ENCODE measurements at places on chromosomes 2 and 18. TPM values are rescaled to one million over a fixed set of nuclear protein-coding genes. Genes with fewer than 3 reads are reported as not detected.

- H3K27me3 ChIP-seq, result no peaks in the 10 kb centered on the region
- no peak for DNase-seq
- no peak overlapping the region for H3K4me3 ChIP-seq
- no peak overlapping the region for H3K27ac ChIP-seq
- H3K36me3 ChIP-seq, result no peaks in the 10 kb centered on the region
Observed at GRCh38 chr2:19675003-19675629, 226.7 kb downstream of the TTC32 start.

Gene PLB1
- 1.9 TPM for total RNA-seq

Gene ALPG
- 0.27 TPM for total RNA-seq

Gene IL1R1
- total RNA-seq, result 6.9 TPM

Gene MYL12A
- total RNA-seq, result 682 TPM

DNA sequence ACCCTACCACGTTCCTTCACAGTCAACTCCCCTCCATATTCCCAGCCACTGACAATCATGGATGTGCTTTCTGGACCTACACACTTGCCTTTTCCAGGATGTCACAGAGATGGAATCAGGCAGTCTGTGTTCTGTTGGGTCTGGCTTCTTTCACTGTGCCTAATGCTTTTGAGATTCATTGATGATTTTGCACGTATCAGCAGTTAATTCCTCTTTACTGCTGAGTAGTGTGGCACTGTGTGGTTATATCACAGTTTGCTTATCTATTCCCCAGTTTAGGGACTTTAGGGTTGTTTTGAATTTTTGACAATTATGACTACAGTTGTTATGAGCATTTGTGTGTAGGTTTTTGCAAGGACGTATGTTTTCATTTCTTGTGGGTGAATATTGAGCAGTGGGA lies 191.7 kb downstream of the ACKR3 start:
- DNase-seq, result no peak
- H3K4me3 ChIP-seq, result no peak overlapping the region
- H3K4me1 ChIP-seq, result no peaks in the 10 kb centered on the region
- H3K27ac ChIP-seq, result no peak overlapping the region
- H3K27me3 ChIP-seq, result no peaks in the 10 kb centered on the region

DNA sequence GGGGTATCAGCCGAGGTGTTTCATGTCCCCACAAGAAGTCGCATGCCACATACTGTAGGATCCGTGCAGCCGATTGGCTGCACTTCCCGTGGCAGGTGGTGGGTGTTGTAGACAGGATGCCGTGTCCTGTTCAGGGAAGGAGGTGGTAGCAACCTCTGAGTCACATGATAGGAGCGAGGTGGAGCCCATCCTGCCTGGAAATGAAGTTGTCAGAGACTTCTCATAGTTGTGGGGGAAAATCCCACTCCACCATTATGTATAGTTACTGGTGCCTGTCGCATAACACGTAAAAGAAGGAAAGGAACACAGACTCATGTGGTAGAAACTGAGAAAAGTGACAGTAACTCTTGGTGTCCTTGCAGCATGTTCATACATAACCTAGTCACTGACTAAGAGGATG lies 91.4 kb upstream of the IL1R2 start:
- H3K4me1 ChIP-seq, result no peaks in the 10 kb centered on the region
- no peak for DNase-seq
- no peaks in the 10 kb centered on the region for H3K27me3 ChIP-seq
- H3K36me3 ChIP-seq, result peaks cover 5% of the 10 kb centered on the region
- H3K4me3 ChIP-seq, result no peak overlapping the region
- no peak overlapping the region for H3K27ac ChIP-seq

DNA sequence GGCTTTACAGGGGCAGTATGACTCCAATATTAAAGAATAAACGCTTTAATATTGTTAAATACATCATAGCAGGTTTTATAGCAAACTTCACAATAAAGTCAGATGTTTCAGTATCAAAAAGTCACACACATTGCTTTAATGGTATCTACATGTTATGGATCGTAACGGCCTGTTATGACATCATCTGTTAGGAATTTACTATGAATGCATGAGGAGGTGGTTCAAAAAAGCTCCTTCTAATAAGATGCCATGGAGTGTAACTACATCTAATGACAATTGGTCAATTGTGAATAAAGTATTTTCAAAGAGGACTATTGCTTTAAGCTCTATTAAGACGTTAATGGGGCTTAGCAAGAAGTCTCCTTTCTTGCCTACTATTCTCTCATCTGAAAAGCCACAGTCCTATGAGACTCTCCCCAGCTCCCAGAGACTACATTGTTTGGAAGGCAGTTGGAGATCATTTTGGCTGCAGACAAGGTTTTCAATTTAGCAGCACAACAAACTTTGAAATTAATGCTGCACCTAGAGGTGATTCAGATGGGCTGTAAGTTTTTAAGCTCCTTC lies 300.7 kb upstream of the MEIS1 start:
- no peaks in the 10 kb centered on the region for H3K27me3 ChIP-seq
- DNase-seq, result no peak
- H3K27ac ChIP-seq, result no peak overlapping the region

DNA sequence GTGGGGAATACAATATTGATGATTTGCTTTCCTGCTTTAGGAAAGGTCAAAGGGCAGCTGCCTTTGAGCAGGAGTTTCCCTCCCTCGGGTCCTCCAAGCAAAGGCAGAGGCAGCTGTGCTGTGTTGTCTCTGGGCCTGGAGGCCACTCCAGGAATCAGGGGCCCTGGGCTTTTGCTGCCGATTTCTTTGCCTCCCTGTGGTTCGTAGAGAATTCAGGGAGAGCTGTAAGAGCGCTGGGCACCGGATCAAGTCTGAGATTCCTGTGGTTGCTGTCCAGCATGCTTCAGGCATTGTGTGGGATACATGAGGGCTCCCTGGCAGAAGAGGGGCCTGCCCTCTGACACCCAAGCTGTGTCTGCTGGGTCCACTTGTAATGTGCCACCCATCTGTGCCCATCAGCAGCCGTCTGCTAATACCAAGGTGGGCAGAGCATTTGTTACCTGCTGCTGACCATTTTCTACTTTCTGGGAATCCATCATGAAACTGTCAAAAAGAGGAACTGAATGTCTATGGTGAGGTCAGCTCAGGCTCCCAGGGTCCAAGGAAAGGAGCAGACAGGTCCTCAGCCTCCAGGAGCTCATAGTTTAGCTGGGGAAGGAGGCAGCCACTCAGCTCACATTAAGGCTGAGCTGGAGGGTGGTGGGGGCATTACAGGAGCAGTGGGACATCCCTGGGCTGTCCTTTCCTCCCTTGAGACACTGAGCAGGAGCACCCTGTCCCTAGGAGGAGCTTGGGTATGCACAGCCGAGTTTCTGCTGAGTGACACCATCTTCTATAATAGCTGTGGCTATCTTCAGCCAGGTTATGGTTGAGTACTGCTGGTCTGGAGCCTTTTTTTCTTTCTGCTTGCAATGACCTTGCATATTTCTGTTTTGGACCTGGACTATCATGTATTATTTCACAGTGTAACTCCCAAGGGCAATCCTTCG lies 68.5 kb downstream of the CTIF start:
- H3K27me3 ChIP-seq, result no peaks in the 10 kb centered on the region
- peak; percentile 91 for DNase-seq
- peaks cover 27% of the 10 kb centered on the region for H3K4me1 ChIP-seq
- no peak overlapping the region for H3K4me3 ChIP-seq

DNA sequence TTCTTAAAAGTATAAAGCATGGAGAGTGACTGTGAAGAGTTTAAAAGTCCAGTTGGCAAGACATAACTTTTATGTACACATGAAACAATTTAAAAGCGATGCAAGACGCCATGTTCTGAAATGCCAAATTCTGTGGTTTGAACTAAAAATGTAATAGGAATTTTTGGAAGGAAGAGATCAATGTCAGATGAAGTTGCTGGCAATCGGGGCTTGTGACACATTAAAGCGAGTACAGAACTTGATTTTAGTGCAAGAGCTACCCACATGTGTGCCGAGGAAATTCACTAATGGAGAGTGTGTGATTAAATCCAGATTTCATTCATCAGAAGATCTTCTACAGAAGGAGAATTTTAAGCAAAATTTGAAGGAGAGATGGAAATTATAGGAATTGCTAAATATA lies 220.2 kb upstream of the CCDC68 start:
- no peaks in the 10 kb centered on the region for H3K36me3 ChIP-seq
- no peak overlapping the region for H3K4me3 ChIP-seq
- no peak overlapping the region for H3K27ac ChIP-seq
- H3K4me1 ChIP-seq, result no peaks in the 10 kb centered on the region

- no peak overlapping the region for H3K4me3 ChIP-seq
- no peaks in the 10 kb centered on the region for H3K36me3 ChIP-seq
- no peak overlapping the region for H3K27ac ChIP-seq
- H3K27me3 ChIP-seq, result no peaks in the 10 kb centered on the region
- no peaks in the 10 kb centered on the region for H3K4me1 ChIP-seq
- no peak for DNase-seq
Observed at GRCh38 chr2:16240402-16240801, 300.1 kb downstream of the MYCN start.

DNA sequence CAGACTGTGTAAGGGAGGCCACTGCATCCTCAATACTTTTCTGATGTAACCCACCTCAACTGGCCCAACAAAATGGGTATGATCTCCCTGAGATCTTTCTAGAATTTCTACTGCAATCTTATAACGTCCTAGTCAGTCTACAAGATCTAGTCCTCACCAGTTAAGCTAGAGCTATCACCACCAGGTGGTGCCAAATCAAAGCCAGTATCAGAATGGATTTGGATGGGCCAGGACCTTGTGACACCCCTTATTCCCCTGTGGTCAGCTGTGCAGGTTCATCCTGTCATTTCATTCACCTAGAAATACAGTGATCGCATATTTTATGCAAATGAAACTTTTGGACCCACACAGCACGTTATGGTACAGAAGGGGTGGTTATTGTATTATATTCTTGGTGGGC lies 90.3 kb downstream of the OLA1 start:
- H3K4me1 ChIP-seq, result peaks cover 3% of the 10 kb centered on the region
- H3K27ac ChIP-seq, result no peak overlapping the region
- no peak for DNase-seq
- no peak overlapping the region for H3K4me3 ChIP-seq
- H3K36me3 ChIP-seq, result no peaks in the 10 kb centered on the region

Gene EVX2
- total RNA-seq, result not detected

- no peaks in the 10 kb centered on the region for H3K36me3 ChIP-seq
- H3K4me3 ChIP-seq, result no peak overlapping the region
- H3K27ac ChIP-seq, result no peak overlapping the region
- H3K4me1 ChIP-seq, result no peaks in the 10 kb centered on the region
Observed at GRCh38 chr2:234388591-234388990, 108.3 kb downstream of the ARL4C start.

- H3K36me3 ChIP-seq, result peaks cover 29% of the 10 kb centered on the region
- no peaks in the 10 kb centered on the region for H3K27me3 ChIP-seq
- DNase-seq, result no peak
- H3K4me3 ChIP-seq, result no peak overlapping the region
- peaks cover 39% of the 10 kb centered on the region for H3K4me1 ChIP-seq
Observed at GRCh38 chr2:160294889-160295288, 94.8 kb upstream of the ITGB6 start.

GRCh38 chr2:120683081-120683480 lies 52.6 kb upstream of the GLI2 start:
- H3K27ac ChIP-seq, result no peak overlapping the region
- no peak overlapping the region for H3K4me3 ChIP-seq
- no peaks in the 10 kb centered on the region for H3K36me3 ChIP-seq
- H3K27me3 ChIP-seq, result peaks cover 3% of the 10 kb centered on the region

GRCh38 chr2:112121682-112122254 lies 16.4 kb upstream of the FBLN7 start:
- no peaks in the 10 kb centered on the region for H3K27me3 ChIP-seq
- H3K27ac ChIP-seq, result no peak overlapping the region
- H3K4me1 ChIP-seq, result no peaks in the 10 kb centered on the region

Gene ABCA12
- 4.4 TPM for total RNA-seq

- H3K4me1 ChIP-seq, result no peaks in the 10 kb centered on the region
- H3K4me3 ChIP-seq, result no peak overlapping the region
- no peaks in the 10 kb centered on the region for H3K36me3 ChIP-seq
- H3K27ac ChIP-seq, result no peak overlapping the region
Observed at GRCh38 chr2:60334610-60335009, 218.8 kb downstream of the BCL11A start.

GRCh38 chr2:236861196-236861875 lies 224.4 kb upstream of the COPS8 start:
- no peak for DNase-seq
- no peak overlapping the region for H3K4me3 ChIP-seq
- no peak overlapping the region for H3K27ac ChIP-seq
- H3K4me1 ChIP-seq, result peaks cover 13% of the 10 kb centered on the region

Gene SULT1C4
- total RNA-seq, result 1.8 TPM

- no peak overlapping the region for H3K27ac ChIP-seq
- no peaks in the 10 kb centered on the region for H3K27me3 ChIP-seq
- DNase-seq, result no peak
- no peak overlapping the region for H3K4me3 ChIP-seq
- H3K36me3 ChIP-seq, result no peaks in the 10 kb centered on the region
- H3K4me1 ChIP-seq, result no peaks in the 10 kb centered on the region
Observed at GRCh38 chr2:112614201-112614840, 29.9 kb downstream of the CHCHD5 start.

GRCh38 chr2:176621350-176621749 lies 352.1 kb downstream of the MTX2 start:
- H3K27me3 ChIP-seq, result peaks cover 4% of the 10 kb centered on the region
- no peak overlapping the region for H3K4me3 ChIP-seq
- H3K4me1 ChIP-seq, result no peaks in the 10 kb centered on the region
- H3K27ac ChIP-seq, result no peak overlapping the region
- no peaks in the 10 kb centered on the region for H3K36me3 ChIP-seq
- DNase-seq, result no peak

Gene PXDN
- 467 TPM for total RNA-seq

GRCh38 chr18:63346031-63346430 lies 21.0 kb downstream of the KDSR start:
- H3K4me3 ChIP-seq, result no peak overlapping the region
- H3K27me3 ChIP-seq, result no peaks in the 10 kb centered on the region
- no peak overlapping the region for H3K27ac ChIP-seq

DNA sequence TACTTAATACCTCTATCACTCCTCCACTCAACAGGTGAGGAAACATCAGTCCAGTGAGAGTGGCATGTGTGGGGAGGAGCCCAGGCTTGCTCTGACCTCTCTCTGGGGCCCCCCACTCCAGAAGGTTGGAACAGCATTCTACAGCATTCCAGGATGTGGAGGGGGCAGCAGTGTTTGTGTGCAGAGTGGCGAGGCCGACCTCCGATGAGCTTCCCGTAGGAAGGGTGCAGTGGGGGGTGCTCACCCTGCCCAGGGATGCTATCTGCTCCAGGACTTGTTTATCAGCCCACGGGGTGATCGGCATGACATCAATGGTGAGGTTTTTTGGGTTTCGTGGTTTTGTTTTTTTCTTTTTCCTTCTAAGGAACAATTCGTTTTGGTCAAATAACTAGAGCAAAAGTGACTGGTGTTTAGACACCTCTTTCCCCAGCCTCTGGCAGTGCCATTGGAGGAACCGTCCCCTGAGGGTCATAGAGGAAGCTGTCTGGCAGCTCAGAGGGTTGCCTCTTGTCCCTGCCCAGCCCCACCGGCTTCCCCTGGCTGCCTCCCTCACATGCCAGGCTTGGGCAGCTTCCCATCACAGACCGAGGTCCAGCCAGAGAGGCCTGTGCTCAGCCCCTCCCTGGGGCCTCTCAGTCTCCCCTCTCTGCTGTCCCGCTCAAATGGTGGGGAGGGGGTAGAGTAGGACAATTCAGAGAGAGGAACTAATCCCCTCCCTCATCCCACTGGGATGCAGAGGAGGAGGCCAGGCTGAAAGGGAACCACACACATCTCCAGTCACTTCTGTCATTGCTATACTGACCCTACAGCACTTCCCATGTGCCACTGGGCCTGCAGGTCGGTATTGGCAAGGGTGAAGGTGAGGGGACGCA lies 96.5 kb downstream of the ZFP36L2 start:
- H3K36me3 ChIP-seq, result no peaks in the 10 kb centered on the region
- DNase-seq, result peak; percentile 60
- no peak overlapping the region for H3K4me3 ChIP-seq
- H3K4me1 ChIP-seq, result peaks cover 27% of the 10 kb centered on the region

- no peaks in the 10 kb centered on the region for H3K36me3 ChIP-seq
- DNase-seq, result no peak
- H3K27ac ChIP-seq, result no peak overlapping the region
- no peaks in the 10 kb centered on the region for H3K27me3 ChIP-seq
- peaks cover 41% of the 10 kb centered on the region for H3K4me1 ChIP-seq
- no peak overlapping the region for H3K4me3 ChIP-seq
Observed at GRCh38 chr2:217990791-217991465, 11.9 kb downstream of the TNS1 start.
